ENCODE measurements at places on chromosomes 7 and 10. TPM values are rescaled to one million over a fixed set of nuclear protein-coding genes. Genes with fewer than 3 reads are reported as not detected.

- no peak for DNase-seq
Measured at GRCh38 chr7:140593672-140593982, 47.0 kb downstream of the DENND2A start.

DNA sequence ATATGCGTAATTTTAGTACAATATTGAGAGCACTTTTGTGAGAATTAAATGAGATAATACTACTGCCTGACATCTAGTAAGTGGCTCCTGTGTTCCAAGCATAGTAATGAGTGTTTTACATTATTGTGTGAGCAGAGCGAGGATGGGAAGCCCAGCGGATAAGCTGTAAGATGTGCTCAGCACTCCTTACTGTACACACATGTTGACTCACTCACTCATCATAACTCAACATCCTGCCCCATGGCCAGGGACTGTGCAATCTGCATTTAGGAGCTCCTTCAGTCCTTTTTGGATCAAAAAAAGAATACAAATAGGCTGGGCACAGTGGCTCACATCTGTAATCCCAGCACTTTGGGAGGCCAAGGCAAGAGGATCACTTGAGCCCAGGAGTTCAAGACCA, 72.9 kb upstream of the NEBL start:
- DNase-seq: peak; percentile 14

DNA sequence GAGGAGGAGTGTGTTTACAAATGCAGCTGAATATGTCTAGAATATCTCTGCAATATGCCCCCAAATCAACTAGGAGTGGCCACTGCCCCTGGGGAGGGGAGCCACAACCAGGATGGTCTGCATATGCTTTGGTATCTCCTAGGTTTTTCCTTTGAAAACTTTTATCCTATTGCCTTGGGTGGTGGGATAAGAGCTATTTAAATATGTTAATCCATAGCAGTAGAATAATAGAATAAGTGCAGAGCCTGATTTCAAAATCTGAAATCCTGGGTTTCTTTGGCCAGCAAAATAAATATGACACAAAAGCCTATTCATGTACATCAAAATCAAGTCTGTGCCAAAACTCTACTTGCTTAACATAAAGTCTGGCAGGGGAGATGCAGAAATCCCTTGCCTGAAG, 79.6 kb upstream of the FGFR2 start:
- no peak for DNase-seq

- no peak for DNase-seq
Measured at GRCh38 chr7:7764520-7765396, 46.4 kb upstream of the RPA3 start.

DNA sequence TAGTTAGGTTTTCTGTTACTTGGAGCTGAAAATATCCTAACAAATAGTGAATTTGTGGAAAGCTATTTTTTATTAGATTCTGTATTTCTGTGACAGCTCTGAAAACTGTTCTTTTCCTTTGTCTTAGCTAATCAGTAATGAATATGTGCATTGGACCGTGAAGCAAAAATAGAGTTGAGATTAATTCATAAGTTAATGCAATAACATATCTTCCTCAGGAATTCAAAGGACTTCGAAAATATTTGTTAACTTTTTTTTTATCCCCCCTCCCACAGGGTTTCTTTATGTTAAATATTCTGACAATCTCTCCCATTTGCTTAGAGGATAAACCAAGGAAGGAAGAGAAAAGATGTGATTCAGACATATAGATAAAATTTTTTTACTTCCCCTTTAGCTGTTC, 101.4 kb downstream of the PODXL start:
- DNase-seq: no peak

GRCh38 chr7:27112955-27113949, 10.8 kb upstream of the HOXA2 start:
- DNase-seq: peak; percentile 92

GRCh38 chr10:31768467-31768866, 160.2 kb downstream of the ARHGAP12 start:
- DNase-seq: no peak

- DNase-seq: peak; percentile 86
Measured at GRCh38 chr7:151808400-151809145, 68.3 kb downstream of the PRKAG2 start.

GRCh38 chr7:83210479-83210878, 47.8 kb upstream of the PCLO start:
- peak; percentile 1 for DNase-seq

AMPH gene
- 3.1 TPM for total RNA-seq
